ENCODE measurements at places on chromosomes 4 and X.

GRCh38 chrX:30308263-30309138 is 689 bp downstream of the NR0B1 start:
- H3K27me3 ChIP-seq, result no peaks in the 10 kb centered on the region
- DNase-seq, result peak; percentile 33
- no peaks in the 10 kb centered on the region for H3K36me3 ChIP-seq
- peak overlapping the region; percentile 37 for H3K4me3 ChIP-seq
- H3K27ac ChIP-seq, result peak overlapping the region; percentile 59

GRCh38 chr4:183830438-183830985 is 74.6 kb upstream of the STOX2 start:
- peaks cover 20% of the 10 kb centered on the region for H3K4me1 ChIP-seq
- no peaks in the 10 kb centered on the region for H3K27me3 ChIP-seq
- no peak for DNase-seq
- H3K27ac ChIP-seq, result no peak overlapping the region
- H3K36me3 ChIP-seq, result no peaks in the 10 kb centered on the region

GRCh38 chr4:112167794-112168193 is 22.5 kb downstream of the FAM241A start:
- no peak overlapping the region for H3K4me3 ChIP-seq
- no peak overlapping the region for H3K27ac ChIP-seq
- no peak for DNase-seq
- H3K36me3 ChIP-seq, result no peaks in the 10 kb centered on the region
- H3K4me1 ChIP-seq, result no peaks in the 10 kb centered on the region
- no peaks in the 10 kb centered on the region for H3K27me3 ChIP-seq

DNA sequence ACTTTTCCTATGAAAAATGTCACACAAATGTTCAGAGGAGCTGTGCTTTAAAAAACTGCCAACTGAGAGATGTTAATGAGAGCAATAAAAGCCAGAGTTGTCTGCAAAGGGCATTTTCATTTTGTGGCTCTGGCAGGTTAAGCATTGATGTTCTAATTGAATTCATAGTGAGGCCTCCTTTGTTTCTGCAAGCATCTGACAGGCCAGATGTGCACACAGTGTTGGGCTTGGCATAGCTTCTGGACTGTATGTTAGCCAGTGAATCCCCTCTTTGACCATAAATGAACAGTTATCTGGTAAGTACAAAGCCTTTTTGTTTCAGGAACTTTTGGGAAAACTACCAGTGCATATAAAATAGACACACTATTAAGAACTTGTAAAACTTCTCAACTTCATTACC is 81.9 kb downstream of the JADE3 start:
- no peak for DNase-seq
- H3K4me1 ChIP-seq, result no peaks in the 10 kb centered on the region
- no peaks in the 10 kb centered on the region for H3K27me3 ChIP-seq

DNA sequence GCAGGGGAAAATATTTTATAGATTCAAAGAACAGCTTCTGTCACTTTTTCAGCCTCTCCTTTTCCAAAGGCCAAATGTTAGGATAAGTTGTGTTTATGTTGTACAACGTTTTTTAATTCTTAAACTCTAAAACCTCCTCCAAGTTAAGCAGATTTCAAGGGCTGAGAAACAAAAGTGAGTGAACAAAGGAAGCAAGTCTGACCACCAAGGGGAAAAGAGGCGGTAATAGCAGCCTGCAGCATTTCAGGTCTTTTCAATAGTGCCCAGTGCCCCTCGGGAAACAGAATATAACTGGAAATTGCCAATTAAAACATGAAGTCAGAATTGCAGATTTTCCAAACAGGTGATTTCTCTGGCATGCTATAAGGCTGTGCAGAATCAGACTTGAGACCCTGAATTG is 510.0 kb upstream of the HTR2C start:
- no peak for DNase-seq
- H3K36me3 ChIP-seq, result no peaks in the 10 kb centered on the region
- no peaks in the 10 kb centered on the region for H3K4me1 ChIP-seq
- no peak overlapping the region for H3K27ac ChIP-seq
- H3K27me3 ChIP-seq, result no peaks in the 10 kb centered on the region

GRCh38 chrX:1521459-1521956 is 15.5 kb downstream of the P2RY8 start:
- no peak overlapping the region for H3K4me3 ChIP-seq
- H3K36me3 ChIP-seq, result no peaks in the 10 kb centered on the region
- no peak for DNase-seq
- H3K4me1 ChIP-seq, result no peaks in the 10 kb centered on the region

DNA sequence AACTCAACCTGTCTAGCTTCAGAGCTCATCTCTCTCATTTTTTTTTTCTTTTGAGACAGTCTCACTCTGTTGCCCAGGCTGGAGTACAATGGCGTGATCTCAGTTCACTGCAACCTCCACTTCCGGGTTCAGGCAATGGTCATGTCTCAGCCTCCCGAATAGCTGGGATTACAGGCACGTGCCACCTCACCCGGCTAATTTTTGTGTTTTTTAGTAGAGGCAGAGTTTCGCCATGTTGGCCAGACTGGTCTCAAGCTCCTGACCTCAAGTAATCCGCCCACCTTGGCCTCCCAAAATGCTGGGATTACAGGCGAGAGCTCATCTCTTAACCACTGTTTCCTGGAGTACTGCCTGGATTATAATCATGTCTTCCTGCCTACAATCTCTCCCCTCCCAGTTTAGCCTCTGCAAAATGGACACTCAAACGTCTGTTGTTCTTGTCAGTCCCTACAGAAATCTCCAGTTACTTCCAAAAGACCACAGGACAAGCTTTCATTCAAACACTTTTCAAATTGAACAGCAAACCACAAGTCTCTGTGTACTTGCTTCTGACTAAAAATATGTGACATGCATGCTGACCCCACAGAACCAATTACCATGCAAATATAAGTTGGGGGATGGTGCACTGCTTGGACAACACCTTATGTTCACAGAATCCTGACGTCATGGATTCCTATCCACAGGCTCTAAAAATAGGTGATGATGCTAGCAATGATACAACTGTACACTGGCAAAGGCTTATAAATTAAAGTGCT is 137.2 kb downstream of the SH3KBP1 start:
- no peaks in the 10 kb centered on the region for H3K27me3 ChIP-seq
- H3K36me3 ChIP-seq, result no peaks in the 10 kb centered on the region
- H3K4me1 ChIP-seq, result no peaks in the 10 kb centered on the region
- DNase-seq, result no peak
- H3K27ac ChIP-seq, result no peak overlapping the region

- H3K27me3 ChIP-seq, result no peaks in the 10 kb centered on the region
- H3K36me3 ChIP-seq, result no peaks in the 10 kb centered on the region
- no peak overlapping the region for H3K4me3 ChIP-seq
- no peak overlapping the region for H3K27ac ChIP-seq
- DNase-seq, result no peak
- no peaks in the 10 kb centered on the region for H3K4me1 ChIP-seq
Observed at GRCh38 chr4:64682946-64683345, 273.7 kb upstream of the TECRL start.

DNA sequence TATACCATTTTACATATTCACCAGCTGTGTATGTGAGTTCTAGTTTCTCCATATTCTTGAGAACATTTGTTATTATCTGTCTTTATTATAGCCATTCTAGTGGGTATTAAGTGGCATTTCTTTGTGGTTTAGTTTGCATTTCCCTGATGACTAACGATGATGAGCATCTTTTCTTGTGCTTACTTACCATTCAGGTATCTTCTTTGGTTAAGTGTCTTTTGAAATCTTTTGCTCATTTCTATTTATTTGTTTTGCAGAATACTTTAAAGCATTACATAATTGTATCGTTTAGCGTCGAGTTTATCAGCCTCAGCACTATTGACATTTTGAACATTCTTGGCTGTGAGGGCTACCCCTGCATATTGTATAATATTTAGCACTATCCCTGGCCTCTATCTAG is 85.4 kb downstream of the FRMPD4 start:
- no peak overlapping the region for H3K27ac ChIP-seq
- H3K4me1 ChIP-seq, result no peaks in the 10 kb centered on the region
- H3K4me3 ChIP-seq, result no peak overlapping the region
- H3K36me3 ChIP-seq, result no peaks in the 10 kb centered on the region
- DNase-seq, result no peak
- no peaks in the 10 kb centered on the region for H3K27me3 ChIP-seq

DNA sequence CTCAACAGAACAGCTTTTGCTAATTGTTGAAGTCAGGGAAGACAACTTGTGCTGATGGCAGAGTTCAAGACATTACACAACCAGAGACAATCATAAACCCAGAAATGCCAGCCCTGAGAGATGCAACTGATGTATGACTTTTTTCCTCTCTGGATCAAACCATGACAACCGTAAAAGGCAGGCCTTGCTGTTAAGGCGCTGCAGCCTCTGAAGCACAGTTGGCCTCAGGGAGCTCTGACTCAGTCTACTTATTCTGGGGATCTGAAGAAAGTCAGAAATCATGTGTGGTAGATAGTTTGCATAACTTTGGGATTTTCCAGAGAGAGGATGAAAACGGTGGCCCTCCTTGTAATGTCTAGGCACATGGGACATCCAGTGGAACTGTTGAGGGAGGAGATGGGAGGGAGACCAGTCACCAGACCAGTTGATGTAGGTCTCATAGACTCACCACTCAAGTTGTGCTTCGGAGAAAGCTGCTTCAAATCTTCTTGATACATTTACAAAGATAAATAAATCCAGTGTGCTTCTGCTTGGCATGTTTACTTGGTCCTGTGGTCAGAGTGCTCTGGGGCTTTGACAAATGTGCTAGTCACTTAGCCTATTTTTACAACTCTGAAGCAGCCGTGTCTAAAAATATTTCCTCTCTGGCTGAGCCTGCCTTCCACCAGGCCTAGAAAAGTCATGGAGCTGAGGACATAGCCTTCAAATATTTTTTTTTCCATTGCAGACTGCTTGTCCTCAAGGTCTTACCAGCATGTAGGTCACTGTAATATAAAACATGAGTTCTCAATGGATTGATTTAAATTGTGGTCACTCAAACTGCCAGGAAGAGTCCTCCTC is 7.5 kb downstream of the HADH start:
- DNase-seq, result peak; percentile 18
- H3K27me3 ChIP-seq, result no peaks in the 10 kb centered on the region
- no peaks in the 10 kb centered on the region for H3K36me3 ChIP-seq
- H3K4me1 ChIP-seq, result peaks cover 19% of the 10 kb centered on the region
- H3K4me3 ChIP-seq, result no peak overlapping the region

GRCh38 chr4:40475609-40476008 is 140.5 kb downstream of the CHRNA9 start:
- no peak overlapping the region for H3K27ac ChIP-seq
- no peaks in the 10 kb centered on the region for H3K4me1 ChIP-seq
- no peak for DNase-seq
- H3K4me3 ChIP-seq, result no peak overlapping the region
- no peaks in the 10 kb centered on the region for H3K36me3 ChIP-seq
- no peaks in the 10 kb centered on the region for H3K27me3 ChIP-seq

DNA sequence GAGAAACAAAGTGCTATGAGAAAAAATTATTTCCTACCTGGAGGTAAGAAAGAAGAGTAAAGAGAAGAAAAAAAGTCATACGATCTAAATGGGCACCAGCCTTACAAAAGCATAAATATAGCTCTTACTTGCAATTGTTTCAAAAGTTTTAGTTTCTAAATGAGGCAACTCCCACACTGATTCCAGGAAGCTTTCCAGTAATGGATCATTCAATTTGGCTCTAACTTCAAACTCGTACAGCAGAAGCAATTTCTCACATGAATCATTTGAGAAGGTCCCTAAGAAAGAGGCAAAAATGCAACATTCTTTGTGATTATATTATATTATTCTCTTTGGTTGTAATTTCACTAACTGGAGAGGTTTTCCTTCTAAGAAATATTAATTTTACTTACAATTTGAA is 109.9 kb downstream of the DLG3 start:
- H3K36me3 ChIP-seq, result no peaks in the 10 kb centered on the region
- DNase-seq, result no peak
- no peak overlapping the region for H3K27ac ChIP-seq
- no peaks in the 10 kb centered on the region for H3K4me1 ChIP-seq
- no peaks in the 10 kb centered on the region for H3K27me3 ChIP-seq
- no peak overlapping the region for H3K4me3 ChIP-seq

DNA sequence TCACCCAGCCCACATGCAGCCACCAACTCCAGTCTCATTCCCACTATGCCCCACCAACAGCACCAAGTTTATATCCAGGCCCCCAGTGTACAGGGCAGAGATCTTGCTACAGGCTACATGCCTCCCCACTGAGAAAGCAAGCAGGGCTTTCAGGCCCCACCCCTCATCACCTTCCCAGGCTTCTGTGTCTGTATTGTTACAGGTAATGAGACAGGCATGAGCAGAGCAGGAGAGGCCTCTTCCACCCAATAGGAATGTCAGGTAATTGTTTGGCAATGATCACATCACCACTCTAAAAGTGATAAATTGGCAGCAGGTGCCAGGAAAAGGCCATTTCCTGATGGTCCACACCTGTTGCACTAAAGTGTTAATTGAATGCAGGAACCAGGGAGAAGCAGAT is 102.5 kb downstream of the ZNF518B start:
- no peak for DNase-seq
- H3K36me3 ChIP-seq, result no peaks in the 10 kb centered on the region
- H3K27ac ChIP-seq, result no peak overlapping the region
- no peaks in the 10 kb centered on the region for H3K4me1 ChIP-seq
- no peaks in the 10 kb centered on the region for H3K27me3 ChIP-seq
- no peak overlapping the region for H3K4me3 ChIP-seq

DNA sequence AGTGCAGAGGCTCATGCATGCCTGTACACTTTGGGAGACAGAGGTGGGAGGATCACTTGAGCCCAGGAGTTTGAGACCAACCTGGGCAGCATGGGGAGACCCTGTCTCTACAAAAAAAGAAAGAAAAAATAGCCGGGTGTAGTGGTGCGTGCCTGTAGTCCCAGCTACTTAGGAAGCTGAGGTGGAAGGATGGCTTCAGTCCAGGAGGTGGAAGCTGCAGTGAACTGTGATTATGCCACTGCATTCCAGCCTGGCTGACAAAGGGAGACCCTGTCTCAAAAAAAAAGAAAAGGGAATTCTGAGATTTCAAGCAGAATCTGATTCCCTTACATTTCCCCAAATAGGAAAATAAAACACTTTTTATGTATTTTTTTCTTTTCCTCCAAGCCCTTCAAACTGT is 83.5 kb downstream of the SYNPO2 start:
- peak overlapping the region; percentile 6 for H3K27ac ChIP-seq
- no peaks in the 10 kb centered on the region for H3K36me3 ChIP-seq
- no peaks in the 10 kb centered on the region for H3K27me3 ChIP-seq
- peaks cover 34% of the 10 kb centered on the region for H3K4me1 ChIP-seq

DNA sequence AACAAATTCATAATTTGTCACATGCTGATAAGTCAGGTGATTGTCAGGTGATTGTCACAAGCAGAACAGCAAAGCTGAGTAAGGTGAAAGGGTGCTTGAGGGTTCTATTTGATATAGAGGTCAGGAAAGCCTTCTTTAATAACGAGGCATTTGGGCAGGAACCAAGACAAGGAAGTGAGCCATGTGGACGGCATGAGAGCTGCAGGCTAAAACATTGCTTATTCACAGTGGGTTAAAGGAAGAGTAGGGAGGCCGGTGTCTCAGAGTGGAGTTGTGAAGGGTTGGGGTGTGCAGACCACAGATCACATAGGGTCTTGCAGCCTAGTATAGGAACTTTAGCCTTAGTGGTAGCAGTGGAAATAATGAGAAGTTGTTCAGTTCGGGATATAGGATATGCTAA is 31.3 kb upstream of the CYP2U1 start:
- H3K4me3 ChIP-seq, result no peak overlapping the region
- no peaks in the 10 kb centered on the region for H3K27me3 ChIP-seq
- H3K4me1 ChIP-seq, result no peaks in the 10 kb centered on the region

GRCh38 chr4:164779811-164780216 is 25.9 kb downstream of the SMIM31 start:
- DNase-seq, result peak; percentile 45

GRCh38 chrX:43958529-43958928 is 14.7 kb downstream of the NDP start:
- no peaks in the 10 kb centered on the region for H3K27me3 ChIP-seq
- DNase-seq, result peak; percentile 43
- H3K27ac ChIP-seq, result no peak overlapping the region
